ENCODE measurements at places on chromosomes 16 and 17. TPM values are rescaled to one million over a fixed set of nuclear protein-coding genes. Genes with fewer than 3 reads are reported as not detected.

The ASGR1 gene
- 0.58 TPM for total RNA-seq

The CCL4L2 gene
- total RNA-seq = 1.5 TPM

The DHRS11 gene
- 8.3 TPM for total RNA-seq

The LITAFD gene
- not detected for total RNA-seq

- H3K36me3 ChIP-seq = no peaks in the 10 kb centered on the region
- H3K4me3 ChIP-seq = no peak overlapping the region
- DNase-seq = no peak
- peaks cover 7% of the 10 kb centered on the region for H3K27me3 ChIP-seq
Measured at GRCh38 chr17:82350182-82351030, 8.6 kb upstream of the TEX19 start.

The NOG gene
- 114 TPM for total RNA-seq

The DPEP3 gene
- total RNA-seq = 2.9 TPM

GRCh38 chr16:80341263-80341662, 199.5 kb upstream of the DYNLRB2 start:
- H3K4me1 ChIP-seq = no peaks in the 10 kb centered on the region
- no peak overlapping the region for H3K4me3 ChIP-seq
- H3K27me3 ChIP-seq = peaks cover 7% of the 10 kb centered on the region
- no peak overlapping the region for H3K27ac ChIP-seq

DNA sequence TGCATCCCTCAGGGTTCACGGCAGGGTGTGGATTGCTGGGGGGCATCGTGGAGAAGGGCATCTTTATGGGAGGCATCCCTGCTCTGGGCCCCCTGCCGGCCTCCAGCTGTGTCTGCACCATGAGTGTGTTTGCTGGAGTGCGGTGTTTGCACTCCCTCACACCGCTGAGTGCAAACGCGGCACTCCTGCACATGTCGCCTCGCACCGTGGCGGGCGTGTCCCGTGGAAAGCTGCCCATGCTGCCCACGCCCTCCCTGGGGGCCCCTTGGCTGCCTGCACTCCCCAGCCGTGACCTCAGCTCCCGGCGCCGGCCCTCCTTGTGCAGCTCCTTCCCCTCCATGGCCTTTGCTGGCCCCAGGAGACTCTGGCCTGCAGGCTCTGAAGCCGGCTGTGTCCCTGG, 74.6 kb upstream of the ZNF750 start:
- H3K27me3 ChIP-seq = no peaks in the 10 kb centered on the region
- no peak overlapping the region for H3K27ac ChIP-seq
- H3K4me3 ChIP-seq = no peak overlapping the region
- no peak for DNase-seq
